Heart left ventricle (tissue), 16 donors: ENCODE measurements at places on chromosomes 3 and 15.
A peak's percentile ranks its signal among the peaks of the same experiment; 100 is the strongest.

DNA sequence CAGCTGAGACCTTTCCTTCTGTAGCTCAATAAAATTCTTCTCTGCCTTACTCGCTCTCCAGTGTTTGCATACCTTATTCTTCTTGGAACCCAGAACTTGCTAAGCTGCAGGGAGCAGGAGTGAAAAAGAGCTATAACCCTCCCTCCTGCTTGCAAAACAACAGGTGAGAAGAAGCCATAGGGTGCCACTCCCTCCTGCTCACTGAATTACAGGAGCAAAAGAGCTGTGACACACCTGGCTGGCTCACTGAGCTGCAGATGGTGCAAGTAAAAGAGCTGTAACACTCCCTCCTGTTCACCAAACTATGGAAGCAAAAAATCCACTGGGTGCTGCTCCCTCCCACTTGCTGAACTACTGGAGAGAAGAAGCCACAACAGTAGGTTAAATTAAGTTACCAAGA lies 44.2 kb upstream of the C2CD4B start:
- DNase-seq: no peak

DNA sequence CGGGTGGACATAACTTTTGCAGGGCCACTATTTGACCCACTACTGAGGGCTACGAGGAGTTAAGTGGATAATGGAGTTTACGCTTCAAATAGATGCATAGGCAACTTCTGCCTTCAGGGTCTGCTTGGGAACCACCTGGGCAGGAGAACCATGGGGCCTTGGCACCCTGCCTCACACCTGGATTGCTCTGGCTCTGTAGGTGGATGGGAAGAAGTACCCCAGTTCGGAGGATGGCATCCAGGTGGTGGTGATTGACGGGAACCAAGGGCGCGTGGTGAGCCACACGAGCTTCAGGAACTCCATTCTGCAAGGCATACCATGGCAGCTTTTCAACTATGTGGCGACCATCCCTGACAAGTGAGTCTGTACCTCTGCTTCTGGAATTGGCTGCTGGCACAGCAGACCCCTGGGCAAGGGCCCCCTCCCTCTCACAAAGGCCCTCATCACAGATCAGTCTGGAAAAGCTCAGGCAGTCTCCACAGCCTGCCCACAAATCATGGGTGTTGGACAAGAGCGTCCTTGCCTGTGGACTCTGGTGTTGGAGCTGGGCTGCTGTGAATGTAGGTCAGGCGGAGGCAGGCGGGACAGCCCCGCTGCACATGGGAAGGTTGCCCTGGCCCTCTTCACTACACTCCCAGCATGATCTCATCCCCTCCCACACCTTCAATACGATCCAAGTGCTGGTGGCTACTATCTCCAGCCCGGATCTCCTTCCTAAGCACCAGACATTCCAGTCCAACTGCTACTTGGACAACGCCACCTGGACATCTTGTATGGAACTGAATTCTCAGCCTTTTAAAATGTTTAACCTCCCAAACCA lies 46.7 kb downstream of the MESD start:
- peak; percentile 68 for DNase-seq

DNA sequence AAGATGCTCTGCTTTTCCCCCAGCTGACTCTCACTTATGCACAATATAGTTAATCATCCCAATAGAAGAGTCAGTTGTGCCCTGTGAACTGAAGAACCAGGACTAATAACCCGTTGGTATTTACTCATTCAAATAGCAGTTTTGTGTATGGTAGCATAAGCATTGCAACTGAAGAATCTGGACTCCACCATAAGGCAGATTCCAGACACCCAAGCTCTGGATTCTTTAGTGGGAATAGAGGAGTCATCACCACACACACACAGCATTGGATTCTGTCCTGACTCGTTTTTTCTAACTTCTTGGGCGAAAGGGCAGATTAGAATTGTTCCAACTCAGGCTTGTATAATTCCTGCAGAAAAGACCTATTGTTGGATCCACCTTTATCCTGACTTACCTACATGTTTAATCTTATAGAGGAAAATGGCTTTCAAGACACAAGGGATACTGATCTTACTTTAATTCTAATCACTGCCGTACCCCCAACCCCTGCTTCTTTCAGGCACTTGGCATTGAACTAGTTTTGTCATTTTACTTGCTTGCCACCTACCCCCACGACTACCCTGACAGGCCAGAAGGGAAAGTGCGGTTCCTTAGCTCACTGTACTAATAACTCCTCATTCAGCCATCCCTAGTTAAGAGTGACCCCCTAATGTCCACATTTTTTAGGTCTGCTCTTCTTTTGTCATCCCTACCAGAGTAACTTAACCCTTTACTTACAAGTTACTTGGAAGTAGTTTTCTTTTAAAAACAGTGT lies 42.3 kb downstream of the NKIRAS1 start:
- no peak for DNase-seq

GRCh38 chr3:24299806-24300626 lies 194.6 kb downstream of the THRB start:
- DNase-seq: no peak

- no peak for DNase-seq
Measured at GRCh38 chr3:42529468-42529867, 27.0 kb downstream of the VIPR1 start.

DNA sequence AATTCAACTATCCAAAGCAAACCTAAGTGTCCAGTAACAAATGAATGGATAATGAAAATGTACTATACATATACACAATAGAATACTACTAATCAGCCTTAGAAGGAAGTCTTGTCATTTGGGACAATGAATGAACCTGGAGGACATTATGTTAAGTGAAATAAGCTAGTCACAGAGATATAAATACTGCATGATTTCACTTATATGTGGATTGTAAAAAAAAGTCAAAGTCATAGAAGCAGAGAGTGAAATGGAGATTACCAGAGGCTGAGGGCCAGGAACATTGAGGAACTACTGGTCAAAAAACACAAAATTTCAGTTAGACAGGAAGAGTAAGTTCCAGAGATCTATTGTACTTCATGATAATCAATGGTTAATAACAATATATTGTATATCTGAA lies 33.6 kb downstream of the MYO5A start:
- no peak for DNase-seq

DNA sequence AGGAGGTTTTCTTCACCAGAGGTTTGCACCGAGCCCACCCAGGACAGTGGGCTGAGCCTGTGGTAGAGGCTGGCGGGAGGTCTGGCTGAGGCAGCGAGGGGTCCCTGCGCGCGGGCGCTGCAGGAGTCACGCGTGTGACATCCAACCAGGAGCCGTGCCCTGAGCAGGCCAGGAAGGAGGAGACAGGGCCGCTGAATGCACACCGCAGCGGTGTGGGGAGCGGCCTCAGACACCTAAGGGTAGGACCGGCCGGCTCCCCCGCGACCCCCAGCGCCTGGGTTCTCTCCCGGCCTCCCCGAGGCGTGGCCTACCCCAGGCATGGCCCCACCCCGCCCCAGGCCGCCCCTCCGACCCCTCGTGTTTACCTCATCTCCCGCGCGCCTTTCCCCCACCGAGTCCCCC lies 412 bp downstream of the SLC41A3 start:
- no peak for DNase-seq

GRCh38 chr3:128435561-128435960 lies 31.1 kb downstream of the DNAJB8 start:
- DNase-seq: no peak

GRCh38 chr15:71043373-71043772 lies 71.9 kb upstream of the THSD4 start:
- DNase-seq: no peak

DNA sequence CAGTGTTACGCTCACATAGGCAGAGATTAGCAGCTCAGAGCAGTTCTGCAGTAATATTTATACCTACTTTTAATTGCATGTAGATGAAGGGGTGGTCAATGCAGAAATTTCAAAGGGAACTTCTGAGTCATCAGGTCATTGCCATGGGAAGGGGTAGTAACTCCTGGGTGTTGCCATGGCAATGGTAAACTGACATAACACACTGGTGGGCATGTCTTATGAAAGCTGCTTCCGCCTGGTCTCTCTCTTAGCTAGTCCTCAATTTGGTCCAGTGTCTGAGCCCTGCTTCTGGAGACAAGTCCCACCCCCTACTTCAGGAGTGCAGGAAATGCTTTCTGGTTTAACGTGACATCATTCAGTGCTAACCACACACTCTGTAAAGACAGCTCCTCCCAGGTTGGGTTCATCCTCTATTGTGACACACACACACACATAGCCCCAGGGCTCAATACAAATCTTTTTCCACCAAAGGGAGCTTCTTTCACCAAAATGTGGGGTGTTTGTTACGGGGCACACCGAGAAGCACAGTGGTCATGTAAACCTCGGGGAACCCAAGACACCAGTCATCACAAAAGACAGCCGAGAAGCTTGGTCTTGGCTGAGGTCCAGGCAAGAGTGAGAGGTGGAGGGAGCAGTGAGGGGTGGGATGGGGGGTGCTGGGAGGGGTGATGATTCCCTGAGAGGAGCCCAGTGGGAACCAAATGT lies 74.5 kb downstream of the TLE3 start:
- DNase-seq: no peak

DNA sequence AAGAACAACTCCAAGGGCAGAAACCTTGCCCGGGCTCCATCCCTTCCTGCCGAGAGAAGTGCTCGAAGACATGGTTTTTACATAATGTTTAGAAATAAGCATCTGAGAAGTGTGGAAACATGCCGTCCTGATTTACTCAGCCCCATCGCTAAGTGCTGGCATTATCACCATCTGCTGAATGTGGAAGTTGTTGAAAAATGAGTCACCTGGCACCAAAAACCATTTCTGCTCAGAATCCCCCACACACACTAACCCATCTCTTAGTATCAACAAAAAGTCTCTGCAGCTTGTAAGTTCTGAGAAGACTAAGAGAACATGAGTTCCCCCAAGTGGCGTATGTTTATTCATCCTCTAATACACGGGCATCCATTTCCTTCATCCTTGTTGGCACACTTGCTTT lies 51.0 kb upstream of the ARL8B start:
- no peak for DNase-seq

GRCh38 chr3:125479091-125479490 lies 40.9 kb downstream of the SNX4 start:
- DNase-seq: no peak

DNA sequence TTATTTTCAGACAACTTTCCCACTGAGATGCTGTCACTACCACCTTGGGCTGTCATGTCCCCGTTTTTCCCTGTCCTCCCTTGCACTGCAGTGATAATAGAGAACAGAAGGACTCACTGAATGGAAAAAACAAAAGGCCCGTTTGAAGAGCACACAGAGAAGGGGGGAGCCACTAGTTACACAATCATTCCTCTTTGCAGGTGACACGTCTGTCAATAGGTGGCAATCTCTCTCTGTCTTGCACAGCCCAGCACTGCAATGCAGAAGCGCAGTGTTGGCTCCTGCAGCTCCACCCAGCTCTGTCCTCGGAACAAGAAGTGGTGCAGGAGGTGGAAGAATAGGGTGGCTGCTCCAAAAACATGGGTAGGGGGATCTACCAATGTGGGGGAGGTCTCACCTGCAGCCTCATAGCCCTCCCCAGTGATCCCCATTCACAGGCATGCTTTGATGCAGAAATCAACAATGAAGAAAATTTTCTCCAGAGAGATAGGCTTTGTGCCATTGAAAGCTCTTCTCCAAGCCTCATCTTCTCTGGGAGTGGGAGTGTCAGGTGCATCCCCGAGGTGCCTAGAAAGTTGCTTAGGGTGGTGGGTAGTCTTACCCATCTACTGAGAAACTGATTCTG lies 31.8 kb downstream of the FSTL1 start:
- peak; percentile 75 for DNase-seq

GRCh38 chr15:51425517-51426040 lies 84.1 kb downstream of the GLDN start:
- DNase-seq: no peak

- DNase-seq: no peak
Measured at GRCh38 chr3:19256313-19256712, 108.0 kb downstream of the KCNH8 start.

- no peak for DNase-seq
Measured at GRCh38 chr3:194905696-194906095, 220.0 kb downstream of the FAM43A start.

DNA sequence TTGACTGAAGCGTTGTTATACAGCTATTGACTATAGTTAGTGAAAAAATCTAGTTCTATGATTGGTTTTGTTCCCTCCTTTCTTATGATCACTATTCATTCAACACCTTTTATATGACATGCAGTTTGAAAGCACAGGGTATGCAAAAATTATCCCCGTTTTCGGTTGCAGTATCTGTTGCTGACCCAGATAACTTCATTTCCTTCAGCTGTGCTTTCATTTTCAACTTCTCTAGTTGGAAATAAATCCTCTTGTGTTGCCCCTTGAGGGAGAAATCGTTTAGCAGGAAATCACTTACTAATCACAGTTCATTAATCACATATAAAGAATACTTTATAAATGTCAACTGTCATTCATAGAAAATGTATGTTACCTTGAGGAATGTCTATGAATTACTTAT lies 55.1 kb downstream of the MBNL1 start:
- no peak for DNase-seq

- DNase-seq: no peak
Measured at GRCh38 chr3:122916084-122916483, 111.5 kb downstream of the SEMA5B start.

DNA sequence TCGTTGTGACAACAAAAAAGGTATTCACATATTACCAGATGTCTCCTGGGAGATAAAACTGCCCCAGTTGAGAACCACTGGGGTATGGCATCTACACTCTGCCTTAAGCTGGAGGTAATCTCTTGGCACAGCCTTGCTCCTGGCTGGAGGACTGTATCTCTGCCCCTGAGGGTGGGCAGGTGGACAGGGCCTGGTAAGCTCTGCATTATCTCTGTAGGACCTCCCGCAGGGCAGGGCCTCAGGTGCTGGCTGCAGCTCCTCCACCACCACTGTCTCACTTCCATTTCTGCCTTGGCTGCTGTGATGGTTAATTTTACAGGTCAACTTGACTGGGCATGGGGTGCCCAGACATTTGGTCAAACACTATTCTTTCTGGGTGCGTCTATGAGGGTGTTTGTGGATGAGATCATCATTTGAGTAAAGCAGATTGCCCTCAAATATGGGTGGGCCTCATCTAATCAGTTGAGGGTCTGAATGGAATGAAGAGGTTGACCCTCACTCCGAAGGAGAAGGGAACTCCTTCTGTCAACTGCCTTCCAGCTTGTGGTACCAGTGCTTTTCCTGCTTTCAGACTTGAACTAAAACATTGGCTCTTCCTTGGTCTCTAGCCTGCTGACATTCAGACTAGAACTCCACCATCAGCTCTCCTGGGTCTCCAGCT lies 9.8 kb upstream of the RHCG start:
- DNase-seq: no peak

- DNase-seq: no peak
Measured at GRCh38 chr3:25191673-25192072, 236.4 kb upstream of the RARB start.

GRCh38 chr15:69462030-69462492 lies 9.4 kb downstream of the RPLP1 start:
- DNase-seq: peak; percentile 27

DNA sequence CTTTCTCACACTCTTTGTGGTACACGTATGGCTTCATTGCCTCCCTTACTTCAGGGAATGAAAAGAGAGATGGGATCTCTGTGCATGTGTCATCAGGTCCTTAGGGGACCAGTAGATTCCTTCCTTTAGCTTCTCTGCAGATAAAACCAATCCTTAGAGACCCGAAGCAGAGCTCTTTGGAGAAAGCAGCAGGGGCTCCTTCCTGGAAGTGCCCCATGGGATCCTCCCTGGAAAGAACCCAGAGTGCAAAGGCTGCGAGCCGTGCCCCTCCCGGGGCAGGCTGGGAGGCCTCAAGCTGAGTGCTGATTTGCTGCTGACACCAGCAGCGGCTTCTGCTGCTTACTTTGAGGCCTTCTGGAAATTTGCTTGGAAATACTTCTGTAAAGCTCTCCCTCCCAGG lies 328.6 kb upstream of the RGMA start:
- peak; percentile 83 for DNase-seq
